ENCODE measurements at places on chromosomes 4 and X.

DNA sequence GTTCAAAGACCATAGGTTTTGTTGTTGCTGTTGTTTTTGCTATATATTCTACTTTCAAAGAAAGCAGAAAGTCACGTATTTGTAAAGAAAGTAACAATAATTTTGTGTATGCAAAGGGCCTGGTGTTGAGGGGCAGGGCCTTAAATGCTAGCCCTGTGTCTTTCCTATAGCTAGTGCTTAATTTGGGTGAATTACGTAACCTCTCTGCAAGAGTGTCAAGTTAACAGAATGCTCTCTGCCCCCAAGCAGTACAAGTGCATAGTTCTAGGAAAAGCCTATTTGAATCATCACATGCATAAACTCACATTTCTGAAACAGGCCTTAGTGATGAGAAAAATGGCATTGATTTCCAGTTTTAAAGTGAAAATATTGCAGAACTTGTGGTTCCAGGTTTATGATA is 663.6 kb downstream of the STIM2 start:
- DNase-seq = no peak

GRCh38 chr4:133355633-133356032 is 206.5 kb downstream of the PCDH10 start:
- DNase-seq = no peak

GRCh38 chr4:139934708-139935195 is 219.2 kb downstream of the MAML3 start:
- no peak for DNase-seq

GRCh38 chrX:2183193-2183725 is 317.5 kb downstream of the DHRSX start:
- DNase-seq = no peak

DNA sequence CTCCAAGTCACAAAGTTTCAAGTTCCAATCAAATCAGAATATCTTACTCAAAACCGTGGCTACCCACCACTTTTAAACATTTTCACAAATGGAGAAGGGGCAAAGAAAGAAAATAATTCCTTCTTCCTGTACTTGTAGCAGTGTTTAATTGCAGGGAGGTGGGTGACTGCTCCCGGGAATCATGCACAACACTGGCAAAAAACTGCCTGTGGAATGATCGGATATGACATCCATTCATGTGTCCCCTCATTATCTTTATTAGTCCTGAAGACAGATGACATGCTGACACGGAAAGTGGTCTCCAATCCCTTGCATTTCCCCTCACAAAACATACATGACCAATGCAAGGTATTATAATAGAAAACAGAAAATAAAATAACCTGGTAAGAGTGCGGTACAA is 2.0 kb downstream of the TSPAN5 start:
- no peak for DNase-seq

DNA sequence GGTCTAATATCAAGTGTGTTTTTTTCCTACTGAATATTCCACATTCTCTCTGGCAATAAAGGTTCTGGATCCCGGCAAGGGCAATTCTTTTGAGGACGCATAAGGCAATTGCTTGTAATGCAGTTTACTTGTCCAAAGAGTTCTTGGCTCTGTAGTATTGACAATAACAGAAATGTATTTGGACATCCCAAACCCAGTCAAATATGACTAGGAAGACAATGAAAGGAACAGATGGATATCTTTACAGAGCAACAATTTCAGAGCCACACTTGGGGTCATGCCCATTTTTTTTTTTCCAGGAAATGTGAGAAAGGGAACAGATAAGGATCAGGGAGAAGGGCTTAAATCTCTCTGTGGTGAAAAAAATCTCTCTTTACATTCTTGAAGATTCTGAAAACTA is 12.2 kb downstream of the GK2 start:
- DNase-seq = no peak

All from head of caudate nucleus (tissue), 42 donors.